Activated CD4-positive, alpha-beta T cell treated with anti-CD3 and anti-CD28 coated beads for 1 hour (primary cell): ENCODE measurements at places on chromosomes 13 and 19.

GRCh38 chr19:14575428-14575980 is 3.6 kb upstream of the NDUFB7 start:
- no peak for DNase-seq

DNA sequence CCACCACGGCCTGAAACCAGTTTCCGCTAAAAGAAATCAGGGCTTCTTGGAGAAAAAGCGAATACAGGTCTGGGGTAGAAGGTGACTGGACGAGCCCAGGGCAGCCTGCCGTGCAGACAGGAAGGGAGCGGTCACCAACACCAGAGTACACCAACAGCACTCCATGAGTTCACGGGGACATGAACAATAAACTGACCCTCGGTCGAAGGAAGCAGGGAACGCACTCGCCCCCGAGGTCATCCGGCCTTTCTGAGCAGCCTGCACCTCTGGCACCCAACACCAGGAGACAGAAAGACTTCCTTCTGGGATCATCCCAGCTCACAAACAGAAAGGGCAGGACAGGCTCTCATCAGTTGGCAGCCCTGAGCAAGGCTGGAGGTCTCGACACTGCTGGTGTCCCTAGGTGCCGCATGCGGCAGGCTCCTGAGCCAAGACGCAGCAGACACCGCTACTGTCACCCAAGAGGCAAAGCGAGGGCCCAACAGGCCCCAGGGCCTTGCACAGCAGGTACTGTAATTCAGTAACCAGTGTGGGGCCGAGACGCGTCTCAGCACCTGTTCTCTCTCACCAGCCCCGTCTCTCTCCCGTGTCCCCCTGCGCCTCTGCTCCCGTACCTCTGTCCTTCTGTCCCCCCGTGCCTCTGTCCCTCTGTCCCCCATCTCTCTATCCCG is 18.0 kb downstream of the DCUN1D2 start:
- DNase-seq: no peak

DNA sequence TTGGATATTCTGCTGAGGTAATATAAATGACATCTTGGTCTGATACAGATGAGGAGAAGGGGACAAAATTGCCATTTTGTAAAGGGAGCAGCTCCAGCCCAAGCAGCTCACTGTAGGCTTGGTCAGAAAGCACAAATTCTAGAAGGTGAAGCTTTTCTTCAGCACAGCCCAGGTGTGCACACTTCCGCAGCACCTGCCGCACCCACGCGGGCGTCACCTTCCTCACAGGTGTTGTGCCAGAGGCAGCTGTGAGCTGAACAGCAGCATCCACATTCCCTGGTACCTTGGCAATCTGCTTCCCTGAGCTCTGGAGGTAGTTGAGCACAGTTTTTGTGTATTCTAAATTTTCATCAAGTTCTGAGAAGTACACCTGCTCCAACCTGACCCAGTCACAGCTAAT is 79.0 kb downstream of the SACS start:
- DNase-seq: no peak

GRCh38 chr19:51742789-51743188 is 8.9 kb downstream of the FPR1 start:
- DNase-seq: no peak

GRCh38 chr13:112069845-112070251 is 2.9 kb downstream of the SOX1 start:
- DNase-seq: no peak
